CD4-positive, alpha-beta T cell treated with Interleukin-15 for 4 hours (primary cell): ENCODE measurements at places on chromosomes 3 and 15.

DNA sequence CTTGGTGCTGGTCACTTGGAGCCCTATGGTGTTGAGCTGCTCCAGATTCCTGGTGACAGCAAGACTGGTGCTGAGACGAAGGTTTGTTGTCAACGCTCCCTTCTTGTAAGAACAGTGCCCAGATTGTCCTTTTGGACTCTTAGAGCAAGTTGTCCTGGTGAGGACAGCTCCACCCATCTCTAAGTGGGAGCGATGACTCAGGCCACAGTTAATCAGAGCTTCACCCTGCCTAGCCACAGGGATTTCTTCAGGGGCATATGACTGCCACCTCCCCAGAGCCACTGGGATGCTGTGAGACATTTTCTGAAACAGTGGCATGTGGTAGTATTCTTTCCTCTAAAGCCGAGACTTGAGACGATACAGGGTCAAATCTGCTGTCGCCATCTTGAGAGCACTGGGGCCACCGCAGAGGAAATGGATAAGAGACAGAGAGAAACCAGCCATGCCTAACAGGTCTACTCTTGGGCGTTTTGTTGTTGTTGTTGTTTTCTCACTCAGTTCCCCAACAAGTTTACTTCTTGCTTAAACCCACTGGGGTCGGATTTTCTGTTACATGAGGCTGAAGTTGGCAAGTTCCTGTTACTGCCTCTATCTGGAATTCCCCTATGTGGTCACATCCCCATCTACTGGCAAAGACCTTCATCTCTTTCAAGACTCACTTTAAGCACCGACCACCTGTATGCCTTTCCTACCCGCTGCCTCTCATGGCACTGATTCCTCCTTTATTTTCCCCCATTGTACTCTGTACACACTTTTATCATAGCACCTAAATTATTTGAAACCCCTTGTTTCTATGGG, 16.0 kb upstream of the PCOLCE2 start:
- DNase-seq: no peak

GRCh38 chr15:52217186-52217585, 26.0 kb upstream of the GNB5 start:
- DNase-seq: no peak

DNA sequence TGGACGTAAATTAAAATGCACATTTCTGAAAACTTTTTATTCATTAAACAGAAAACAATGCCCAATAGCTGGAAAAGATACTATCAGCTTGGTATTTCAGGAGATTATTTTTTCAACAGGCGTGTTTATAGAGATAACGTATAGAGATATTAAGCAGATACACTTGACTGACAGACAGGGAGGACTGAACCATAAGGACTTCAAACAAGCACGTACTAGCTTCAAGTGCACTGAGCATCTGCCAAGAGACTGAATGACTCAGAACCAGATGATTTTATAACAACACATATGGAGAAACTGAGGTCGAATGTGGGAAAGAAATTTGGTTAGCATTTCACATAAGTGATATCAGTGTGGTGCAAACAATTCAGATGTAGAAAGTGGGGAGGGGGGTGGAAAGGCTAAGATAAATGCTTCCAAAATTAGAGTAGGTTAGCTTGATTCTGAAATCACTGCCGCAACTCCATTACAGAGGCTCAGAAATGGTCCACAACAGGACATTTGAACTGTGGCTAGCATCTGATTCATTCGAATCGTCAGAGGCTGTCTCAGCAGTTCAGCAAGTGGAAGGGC, 103.5 kb downstream of the SEMA6D start:
- no peak for DNase-seq

- no peak for DNase-seq
These were observed 47.0 kb downstream of the DHX30 start for GRCh38 chr3:47849699-47850563.
